ENCODE measurements at places on chromosomes 6 and 20. TPM values are rescaled to one million over a fixed set of nuclear protein-coding genes. Genes with fewer than 3 reads are reported as not detected.

Gene GOPC
- 37.5 TPM for total RNA-seq

Gene HRH3
- not detected for total RNA-seq

Gene TBX18
- 6.3 TPM for total RNA-seq

Gene GMPR
- 4.4 TPM for total RNA-seq

Gene OPRL1
- 3.2 TPM for total RNA-seq

Gene LPA
- total RNA-seq = not detected

Gene ZFP57
- total RNA-seq = 0.58 TPM

Gene CCDC28A
- total RNA-seq = 17.0 TPM

Gene CALHM4
- not detected for total RNA-seq

Gene MUC21
- total RNA-seq = not detected

Gene IL20RA
- total RNA-seq = 1.2 TPM

Gene DEFB124
- total RNA-seq = not detected

Gene CST7
- total RNA-seq = not detected

Gene SNAP25
- 4.3 TPM for total RNA-seq

Gene RALY
- total RNA-seq = 96.2 TPM

Gene C6orf132
- total RNA-seq = 6.9 TPM

Gene DHX16
- total RNA-seq = 34.2 TPM

Gene SPTLC3
- total RNA-seq = 4.9 TPM

Gene KIF6
- total RNA-seq = 1.4 TPM

Gene HLA-DQB1
- total RNA-seq = not detected

Gene OXT
- not detected for total RNA-seq

Gene TULP4
- 9.9 TPM for total RNA-seq

Gene WASF1
- 4.6 TPM for total RNA-seq

Gene SUMO4
- not detected for total RNA-seq

Gene TRMT11
- 19.1 TPM for total RNA-seq

Gene SAPCD1
- total RNA-seq = 1.8 TPM

Gene DDO
- 2.1 TPM for total RNA-seq

Gene PPP1R16B
- not detected for total RNA-seq

Gene BPIFB2
- not detected for total RNA-seq

Gene PARD6B
- 0.58 TPM for total RNA-seq

Gene CDSN
- not detected for total RNA-seq

Gene SLC22A1
- total RNA-seq = not detected

Gene SLC18B1
- 7.5 TPM for total RNA-seq

Gene FOXQ1
- total RNA-seq = not detected
